Fibroblast of skin of right quadriceps (primary cell): ENCODE measurements at places on chromosomes 3 and 15.

GRCh38 chr3:117515309-117515708 is 805.7 kb downstream of the TUSC7 start:
- no peak for DNase-seq

DNA sequence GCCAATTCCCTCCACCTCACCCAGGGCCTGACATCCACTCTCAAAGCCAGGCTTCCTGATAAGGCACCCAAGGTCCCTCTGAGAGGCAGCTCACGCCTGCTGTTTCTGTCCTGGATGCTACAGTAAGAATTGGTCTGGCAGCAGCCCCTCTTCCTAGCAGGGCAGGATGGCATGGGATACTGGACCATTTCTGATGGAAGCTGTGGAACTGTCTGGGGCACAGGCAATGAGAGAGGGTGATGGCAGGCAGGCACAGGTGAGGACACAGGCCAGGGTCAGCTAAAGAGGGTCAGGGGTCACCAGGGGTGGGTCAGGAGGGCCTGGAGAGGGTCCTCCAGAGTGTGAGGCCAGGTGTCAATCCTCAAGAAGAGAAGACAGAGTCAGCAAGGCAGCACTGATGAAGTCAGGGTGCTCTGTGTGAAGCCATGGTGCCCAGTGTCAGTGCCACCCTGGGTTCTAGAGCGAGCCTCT is 41.9 kb upstream of the SLC41A3 start:
- no peak for DNase-seq

GRCh38 chr3:16885593-16886302 is 993 bp downstream of the PLCL2 start:
- DNase-seq = no peak

- DNase-seq = peak; percentile 20
Measured at GRCh38 chr3:186544281-186544680, at the start of gene CRYGS. Gene CRYGS (minus strand): TSS chr3:186544380. CDS start chr3:186544326, 54 bp downstream.

- DNase-seq = no peak
Measured at GRCh38 chr3:12356175-12356574, 67.3 kb downstream of the PPARG start.

GRCh38 chr3:45168451-45168850 is 22.3 kb upstream of the CDCP1 start:
- no peak for DNase-seq
